ENCODE measurements at places on chromosomes 2 and 18.

DNA sequence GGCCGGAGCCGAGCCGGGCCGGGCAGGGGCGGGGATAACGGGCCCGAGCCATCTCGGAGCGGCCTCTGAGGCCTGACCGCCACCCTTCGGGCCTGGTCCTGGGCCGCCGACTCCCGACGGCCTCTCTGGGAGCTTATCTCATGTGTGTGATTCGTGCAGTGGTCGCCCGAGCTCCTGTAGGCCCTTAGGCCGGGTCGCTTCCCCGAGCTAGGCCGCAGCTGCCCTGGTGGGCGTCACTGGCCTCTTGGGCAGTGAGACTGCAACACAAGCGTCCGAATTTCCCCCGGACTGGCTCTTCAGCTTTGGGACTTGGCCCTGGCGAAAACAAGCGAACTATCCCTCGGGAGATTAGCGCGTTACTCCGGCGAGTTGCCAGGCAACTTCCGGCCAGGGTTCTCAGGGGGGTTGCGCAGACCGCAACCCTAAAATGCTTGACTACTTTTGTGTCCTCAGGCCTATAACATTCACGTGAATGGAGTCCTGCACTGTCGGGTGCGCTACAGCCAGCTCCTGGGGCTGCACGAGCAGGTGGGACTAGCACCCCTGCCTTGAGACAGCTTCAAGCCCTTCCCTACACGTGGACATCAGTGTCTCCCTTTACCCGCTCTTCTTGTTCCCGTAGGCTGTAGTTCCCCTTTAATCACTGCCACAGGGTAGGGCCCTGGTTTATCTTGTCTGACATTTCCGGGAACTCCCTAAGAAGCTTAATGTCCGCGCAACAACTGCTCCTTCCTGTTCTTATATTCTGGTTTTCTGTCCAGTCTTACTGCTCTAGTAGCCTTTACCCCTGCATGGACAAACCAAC is 602 bp downstream of the SNX17 start:
- DNase-seq = peak; percentile 13

- DNase-seq = no peak
Observed at GRCh38 chr2:233980955-233981561, 63.9 kb downstream of the TRPM8 start.

DNA sequence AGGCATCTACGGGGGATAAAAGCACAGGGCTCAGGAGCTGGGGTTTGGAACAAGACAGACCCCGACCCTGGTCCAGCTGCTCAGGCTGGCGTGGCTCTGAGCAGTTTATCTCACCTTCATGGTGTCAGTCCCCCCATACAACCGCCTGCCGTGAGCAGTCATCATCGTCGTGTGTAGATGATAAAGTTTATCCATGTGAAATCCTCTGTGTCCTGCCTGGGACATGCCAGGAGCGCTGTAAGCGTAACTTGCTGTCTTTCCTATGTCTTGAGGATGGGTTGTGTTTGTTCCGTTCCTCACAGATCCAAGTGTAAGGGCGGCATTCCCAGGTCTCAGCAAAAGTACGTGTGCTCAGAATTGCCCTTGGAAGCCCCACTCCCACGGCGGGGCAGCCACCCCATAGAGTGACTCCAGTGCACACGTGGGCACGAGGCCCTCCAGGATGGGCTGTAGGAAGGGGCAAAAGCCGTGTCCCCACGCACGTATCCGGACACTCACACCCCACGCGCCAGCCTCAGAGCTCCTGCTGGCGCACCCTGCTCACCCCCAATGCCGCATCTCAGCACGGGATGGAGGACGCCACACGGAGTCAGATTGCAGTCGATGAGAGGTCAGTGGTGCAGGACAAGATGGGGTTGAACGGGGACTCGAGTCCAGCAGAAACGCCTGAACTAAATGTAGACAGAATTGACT is 50.9 kb downstream of the ADI1 start:
- no peak for DNase-seq

DNA sequence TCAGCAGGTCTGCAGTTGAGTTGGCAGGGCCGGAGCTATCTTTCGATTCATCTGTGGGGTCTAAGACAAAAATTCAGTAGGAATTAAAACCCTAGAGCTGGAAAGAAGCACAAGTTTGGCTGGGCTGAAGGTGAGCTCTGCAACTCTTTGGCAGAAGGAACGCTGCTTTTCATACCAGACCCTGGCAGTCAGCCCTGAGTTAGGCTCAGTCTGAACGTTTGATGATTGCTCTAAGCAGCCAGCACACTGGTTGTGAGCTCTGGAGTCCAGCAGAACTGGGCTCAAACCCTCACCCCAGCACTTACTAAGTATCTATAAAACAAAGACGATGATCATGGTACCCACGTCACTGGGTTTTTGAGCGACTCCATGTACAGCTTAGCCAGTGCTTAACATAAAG is 192.5 kb downstream of the TNS1 start:
- no peak for DNase-seq

DNA sequence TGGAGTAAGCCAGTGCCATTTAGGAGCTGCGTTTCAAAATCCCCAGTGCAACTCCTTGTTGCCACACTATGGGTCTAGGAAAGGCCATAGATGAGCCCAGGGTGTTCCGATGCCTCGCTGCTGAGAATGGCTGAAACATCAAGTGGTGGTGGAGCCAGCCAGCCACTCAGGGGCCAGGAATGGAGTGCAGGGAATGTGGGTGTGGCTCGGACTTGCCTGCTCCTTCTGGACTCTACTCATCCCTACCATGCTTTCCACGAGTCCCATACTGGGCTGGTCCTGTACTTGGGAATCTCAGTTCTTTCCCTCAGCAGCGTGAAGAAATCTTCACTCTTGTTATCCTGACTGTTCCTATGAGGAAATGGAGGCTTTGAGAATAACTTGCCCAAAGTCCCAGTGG is 143.5 kb downstream of the INSIG2 start:
- no peak for DNase-seq

All from stimulated activated CD4-positive, alpha-beta T cell treated with anti-CD3 and anti-CD28 coated beads, Interleukin-12 subunit alpha, Interleukin-12 subunit beta, amount 100 ng/mL, for 48 hours (primary cell).